ENCODE measurements at places on chromosomes 12 and 14.
A peak's percentile ranks its signal among the peaks of the same experiment; 100 is the strongest.

DNA sequence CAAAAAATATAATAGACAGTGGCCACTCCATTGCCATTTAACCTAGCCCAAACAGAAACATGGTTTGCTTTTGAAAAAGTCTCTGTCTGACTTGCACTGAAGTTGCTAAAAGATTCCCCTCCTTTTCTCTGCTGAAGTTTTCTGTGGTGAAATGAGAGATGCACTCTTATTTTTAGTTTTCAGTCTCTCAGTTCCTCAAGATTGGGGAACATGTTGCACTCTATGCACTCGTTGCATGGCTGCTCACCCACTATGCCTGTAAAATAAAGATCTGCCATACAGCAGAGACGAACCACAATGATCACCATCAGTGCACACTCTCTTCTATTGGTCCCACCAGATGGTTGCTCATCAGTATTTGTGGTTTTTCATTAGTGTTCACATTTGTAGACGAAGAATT, 13.1 kb upstream of the DAAM1 start:
- no peaks in the 10 kb centered on the region for H3K36me3 ChIP-seq
- H3K27me3 ChIP-seq, result peaks cover 4% of the 10 kb centered on the region
- no peaks in the 10 kb centered on the region for H3K4me1 ChIP-seq
- DNase-seq, result no peak
- no peak overlapping the region for H3K4me3 ChIP-seq

DNA sequence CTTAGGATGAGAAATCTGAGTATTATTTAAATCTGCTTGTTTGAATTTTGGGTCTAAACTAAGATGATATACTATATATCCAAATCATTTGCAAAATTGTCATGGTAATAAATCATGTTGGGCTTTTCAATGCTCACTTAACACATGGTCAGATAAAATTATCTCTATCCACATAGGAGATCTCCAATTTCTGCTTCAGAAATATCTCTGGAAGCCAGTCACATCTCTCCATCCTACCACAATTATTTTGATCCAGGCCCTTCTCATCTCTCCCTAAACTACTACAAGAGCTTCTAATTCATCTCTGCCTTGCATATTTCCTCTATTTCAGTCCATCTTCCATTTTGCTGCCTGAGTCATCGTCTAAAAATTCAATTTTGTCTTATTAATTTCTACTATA, 3.8 kb downstream of the DCN start:
- H3K4me1 ChIP-seq, result no peaks in the 10 kb centered on the region
- DNase-seq, result no peak
- no peak overlapping the region for H3K4me3 ChIP-seq
- no peaks in the 10 kb centered on the region for H3K36me3 ChIP-seq
- no peak overlapping the region for H3K27ac ChIP-seq

- H3K36me3 ChIP-seq, result no peaks in the 10 kb centered on the region
- H3K4me1 ChIP-seq, result no peaks in the 10 kb centered on the region
- H3K4me3 ChIP-seq, result no peak overlapping the region
- no peak overlapping the region for H3K27ac ChIP-seq
- DNase-seq, result no peak
These were observed 128.5 kb downstream of the SLC15A5 start for GRCh38 chr12:16148938-16149337.

GRCh38 chr14:101047326-101047725, 143.8 kb upstream of the RTL1 start:
- H3K27me3 ChIP-seq, result peaks cover 5% of the 10 kb centered on the region
- no peak for DNase-seq
- no peak overlapping the region for H3K27ac ChIP-seq
- no peak overlapping the region for H3K4me3 ChIP-seq
- no peaks in the 10 kb centered on the region for H3K36me3 ChIP-seq
- no peaks in the 10 kb centered on the region for H3K4me1 ChIP-seq

- DNase-seq, result no peak
- peaks cover 12% of the 10 kb centered on the region for H3K36me3 ChIP-seq
- no peaks in the 10 kb centered on the region for H3K27me3 ChIP-seq
- H3K4me1 ChIP-seq, result peaks cover 3% of the 10 kb centered on the region
These were observed 186.8 kb downstream of the FUT8 start for GRCh38 chr14:65599375-65599774.

GRCh38 chr14:68695326-68695768, 97.5 kb downstream of the ZFP36L1 start:
- DNase-seq, result no peak
- peak overlapping the region; percentile 19 for H3K27ac ChIP-seq
- no peak overlapping the region for H3K4me3 ChIP-seq
- no peaks in the 10 kb centered on the region for H3K27me3 ChIP-seq

DNA sequence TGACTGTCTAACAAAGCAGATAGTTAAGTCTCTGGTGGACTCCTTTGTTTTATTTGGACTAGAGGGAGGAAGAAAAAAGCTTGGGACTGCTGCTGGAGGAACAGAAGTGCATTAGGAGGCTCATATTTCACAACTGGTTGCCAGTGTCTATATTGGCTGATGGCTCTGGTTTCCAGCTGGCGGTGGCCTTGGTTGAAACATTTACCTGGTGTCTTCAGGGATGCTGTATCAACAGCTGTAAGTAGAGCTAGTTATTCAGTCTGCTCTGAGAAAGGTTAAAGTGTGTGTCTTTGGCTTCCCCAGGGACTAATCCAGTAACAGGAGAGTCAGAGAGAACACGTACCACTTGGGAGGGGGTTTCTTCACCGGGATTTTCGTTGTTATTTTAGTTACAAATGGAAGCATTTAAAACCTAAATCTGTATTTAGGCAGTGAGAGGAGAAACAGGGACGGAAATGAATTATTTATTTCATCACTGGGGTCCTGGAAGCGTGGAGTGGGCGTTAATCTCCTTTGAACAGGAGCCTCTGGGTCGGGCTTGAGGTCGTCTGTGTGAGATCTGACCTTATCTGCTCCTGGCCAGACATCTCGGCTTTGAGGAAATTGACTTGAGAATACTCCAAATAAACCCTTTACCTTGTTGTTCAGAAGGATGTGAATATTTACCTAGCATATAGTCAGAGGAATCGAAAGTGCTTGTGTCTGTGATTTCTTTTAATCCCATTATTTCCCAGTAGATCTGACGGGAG, 149.9 kb downstream of the NRXN3 start:
- no peak overlapping the region for H3K27ac ChIP-seq
- peaks cover 26% of the 10 kb centered on the region for H3K27me3 ChIP-seq
- no peaks in the 10 kb centered on the region for H3K4me1 ChIP-seq

GRCh38 chr12:48508987-48509386, 16.4 kb upstream of the OR8S1 start:
- peaks cover 21% of the 10 kb centered on the region for H3K27me3 ChIP-seq
- no peak overlapping the region for H3K4me3 ChIP-seq
- H3K36me3 ChIP-seq, result no peaks in the 10 kb centered on the region
- peaks cover 19% of the 10 kb centered on the region for H3K4me1 ChIP-seq
- no peak overlapping the region for H3K27ac ChIP-seq
- DNase-seq, result no peak

DNA sequence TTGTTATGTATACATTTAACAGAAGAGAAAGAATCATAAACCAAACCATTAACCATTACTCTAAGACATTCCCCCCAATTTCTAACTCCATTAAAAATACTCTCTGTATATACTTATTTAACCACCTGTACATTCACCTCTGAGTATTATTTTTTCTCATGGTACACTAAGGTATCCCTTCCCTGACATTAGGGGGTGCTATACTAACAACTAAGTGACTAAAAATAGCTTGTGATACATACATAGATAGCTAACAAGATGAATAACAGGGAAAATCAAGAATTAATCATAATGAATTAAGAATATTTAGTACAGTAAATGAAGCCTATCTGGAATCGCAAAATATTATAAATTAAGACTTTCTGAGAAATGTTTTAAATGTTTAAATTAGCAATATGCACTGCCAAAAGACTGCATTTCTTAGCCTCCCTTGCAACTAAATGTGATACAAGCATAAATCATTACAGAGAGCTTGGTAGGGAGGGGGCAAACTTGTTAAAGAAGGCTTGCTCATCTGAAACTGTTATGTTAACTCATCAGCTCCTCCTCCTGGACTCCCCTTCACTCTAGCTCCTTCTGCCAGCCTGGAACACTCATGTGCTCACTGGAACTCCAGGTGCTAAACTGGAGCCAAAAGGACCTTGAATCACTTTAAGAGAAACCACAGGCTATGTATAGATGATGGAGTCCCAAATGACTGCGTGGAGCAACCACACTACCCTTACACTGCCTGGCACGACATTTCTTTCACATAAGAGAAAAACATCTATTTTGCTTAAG, 14.9 kb downstream of the C2CD5 start:
- no peak overlapping the region for H3K27ac ChIP-seq
- DNase-seq, result no peak
- peaks cover 20% of the 10 kb centered on the region for H3K4me1 ChIP-seq
- H3K27me3 ChIP-seq, result no peaks in the 10 kb centered on the region

- peaks cover 7% of the 10 kb centered on the region for H3K36me3 ChIP-seq
- H3K4me1 ChIP-seq, result no peaks in the 10 kb centered on the region
- DNase-seq, result no peak
- H3K27ac ChIP-seq, result no peak overlapping the region
- H3K4me3 ChIP-seq, result no peak overlapping the region
These were observed 73.6 kb downstream of the ANO6 start for GRCh38 chr12:45289245-45290215.

DNA sequence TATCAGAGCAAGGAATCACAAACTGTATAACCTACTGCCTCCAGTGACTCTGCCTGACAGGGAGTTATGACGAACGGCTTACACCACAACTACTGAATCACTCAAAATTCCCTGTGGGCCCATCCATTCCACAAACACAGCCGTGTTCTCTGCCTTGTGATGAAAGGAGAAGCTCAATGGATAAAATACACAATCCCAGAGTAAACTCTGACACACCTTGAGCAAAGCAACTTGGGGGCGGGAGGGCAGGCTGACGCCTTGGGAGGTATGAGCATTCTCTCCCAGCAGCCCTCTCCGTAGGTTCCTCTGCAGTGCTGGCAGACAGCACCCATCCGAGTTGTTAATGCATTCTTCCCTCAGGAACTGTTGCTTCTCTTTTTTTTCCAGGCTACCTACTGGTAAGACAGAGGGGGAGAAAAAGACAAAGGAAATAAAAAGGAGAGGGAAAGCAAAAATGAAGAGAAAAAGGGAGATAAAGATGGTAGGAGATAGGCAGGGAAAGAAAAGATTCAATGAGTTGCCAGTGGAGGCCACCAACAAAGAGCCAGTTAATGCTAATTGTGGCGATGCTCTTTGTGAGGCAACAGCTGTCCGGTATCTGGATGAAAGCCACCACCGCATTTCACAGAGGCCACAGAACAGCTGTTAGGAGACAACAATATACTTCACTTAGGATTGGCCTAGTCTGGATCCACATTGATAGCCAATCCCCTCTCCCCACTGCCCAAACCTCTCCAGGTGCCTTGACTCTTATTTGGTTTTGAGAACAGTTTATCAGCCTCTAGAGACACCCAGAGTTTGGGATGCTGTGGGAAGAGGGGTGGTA, 4.7 kb upstream of the DIO2 start:
- no peak for DNase-seq
- H3K4me1 ChIP-seq, result no peaks in the 10 kb centered on the region
- no peak overlapping the region for H3K4me3 ChIP-seq
- no peak overlapping the region for H3K27ac ChIP-seq
- no peaks in the 10 kb centered on the region for H3K36me3 ChIP-seq
- H3K27me3 ChIP-seq, result no peaks in the 10 kb centered on the region

- no peak overlapping the region for H3K4me3 ChIP-seq
- H3K27ac ChIP-seq, result no peak overlapping the region
- H3K36me3 ChIP-seq, result no peaks in the 10 kb centered on the region
- no peaks in the 10 kb centered on the region for H3K27me3 ChIP-seq
These were observed 759.8 kb upstream of the MDGA2 start for GRCh38 chr14:48435221-48435620.
